ENCODE measurements at places on chromosomes 11 and 22. TPM values are rescaled to one million over a fixed set of nuclear protein-coding genes. Genes with fewer than 3 reads are reported as not detected.

- H3K36me3 ChIP-seq, result no peaks in the 10 kb centered on the region
- no peak for DNase-seq
- peak overlapping the region; percentile 96 for H3K27ac ChIP-seq
- peak overlapping the region; percentile 80 for H3K4me3 ChIP-seq
- peaks cover 7% of the 10 kb centered on the region for H3K4me1 ChIP-seq
Measured at GRCh38 chr11:18394928-18395734, 768 bp downstream of the LDHA start.

- H3K4me3 ChIP-seq, result no peak overlapping the region
- DNase-seq, result no peak
- H3K4me1 ChIP-seq, result peaks cover 6% of the 10 kb centered on the region
- H3K36me3 ChIP-seq, result no peaks in the 10 kb centered on the region
- H3K27ac ChIP-seq, result no peak overlapping the region
- H3K27me3 ChIP-seq, result no peaks in the 10 kb centered on the region
Measured at GRCh38 chr11:34344768-34345539, 12.9 kb downstream of the ABTB2 start.

DNA sequence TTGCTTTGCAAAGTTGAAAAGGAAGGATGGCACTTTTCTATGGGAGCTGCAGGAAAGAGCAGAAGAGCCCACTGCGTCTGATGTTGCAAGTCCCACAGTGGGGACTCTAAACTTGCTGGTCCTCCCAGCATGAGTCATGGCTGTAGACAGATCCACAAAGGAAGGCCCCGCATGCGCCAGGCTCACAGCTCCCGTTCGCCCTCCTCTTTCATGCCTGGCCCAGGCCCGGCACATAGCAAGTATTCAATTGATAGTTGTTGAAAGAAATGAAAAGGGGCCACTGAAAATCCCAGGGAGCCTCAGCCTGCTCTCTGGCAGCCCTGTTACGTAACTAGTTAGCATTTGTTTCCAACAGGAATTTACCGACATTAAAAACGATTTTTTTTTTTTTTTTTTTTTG is 18.9 kb downstream of the AP1B1 start:
- peaks cover 35% of the 10 kb centered on the region for H3K4me1 ChIP-seq
- DNase-seq, result no peak
- no peaks in the 10 kb centered on the region for H3K27me3 ChIP-seq
- H3K4me3 ChIP-seq, result no peak overlapping the region
- H3K27ac ChIP-seq, result peak overlapping the region; percentile 25
- H3K36me3 ChIP-seq, result peaks cover 27% of the 10 kb centered on the region

DNA sequence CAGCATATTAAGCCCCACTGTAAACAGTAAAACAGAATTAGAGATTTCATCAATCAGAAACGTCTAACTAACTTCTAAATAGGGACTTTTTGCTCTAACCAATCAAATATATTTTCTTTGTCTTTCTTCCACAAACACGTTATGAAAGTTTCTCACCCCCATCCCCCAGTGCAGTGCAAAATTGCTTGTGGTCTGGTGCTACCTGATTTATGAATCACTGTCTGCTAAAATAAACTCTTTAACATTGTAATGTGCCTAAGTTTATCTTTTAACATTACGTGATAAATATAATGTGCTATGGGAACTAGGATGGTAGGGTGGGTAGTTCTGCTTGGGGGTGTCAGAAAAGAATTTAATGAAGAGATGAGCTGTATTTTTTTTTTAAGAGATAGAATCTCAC is 47.3 kb upstream of the SLC5A1 start:
- H3K27ac ChIP-seq, result no peak overlapping the region
- no peak overlapping the region for H3K4me3 ChIP-seq
- DNase-seq, result no peak
- H3K4me1 ChIP-seq, result no peaks in the 10 kb centered on the region
- H3K27me3 ChIP-seq, result no peaks in the 10 kb centered on the region

DNA sequence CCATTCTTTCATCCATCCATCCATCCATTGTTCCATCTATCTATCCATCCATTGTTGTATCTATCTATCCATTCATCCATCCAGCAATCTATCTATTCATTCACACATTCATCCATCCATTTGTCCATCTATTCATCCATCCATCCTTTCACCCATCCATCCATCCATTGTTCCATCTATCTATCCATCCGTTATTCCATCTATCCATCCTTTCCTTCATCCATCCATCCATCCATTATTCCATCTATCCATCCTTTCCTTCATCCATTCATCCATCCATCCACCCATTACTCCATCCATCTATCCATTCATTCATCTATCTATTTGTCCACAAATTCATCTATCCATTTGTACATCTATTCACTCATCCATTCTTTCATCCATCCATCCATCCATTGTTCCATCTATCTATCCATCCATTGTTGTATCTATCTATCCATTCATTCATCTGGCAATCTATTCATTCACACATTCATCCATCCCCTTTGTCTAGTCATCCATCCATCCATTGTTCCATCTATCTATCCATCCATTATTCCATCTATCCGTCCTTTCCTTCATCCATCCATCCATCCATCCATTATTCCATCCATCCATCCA is 65.9 kb upstream of the ANO1 start:
- H3K27ac ChIP-seq, result no peak overlapping the region
- H3K27me3 ChIP-seq, result peaks cover 4% of the 10 kb centered on the region
- no peaks in the 10 kb centered on the region for H3K36me3 ChIP-seq
- H3K4me3 ChIP-seq, result no peak overlapping the region
- H3K4me1 ChIP-seq, result no peaks in the 10 kb centered on the region

DNA sequence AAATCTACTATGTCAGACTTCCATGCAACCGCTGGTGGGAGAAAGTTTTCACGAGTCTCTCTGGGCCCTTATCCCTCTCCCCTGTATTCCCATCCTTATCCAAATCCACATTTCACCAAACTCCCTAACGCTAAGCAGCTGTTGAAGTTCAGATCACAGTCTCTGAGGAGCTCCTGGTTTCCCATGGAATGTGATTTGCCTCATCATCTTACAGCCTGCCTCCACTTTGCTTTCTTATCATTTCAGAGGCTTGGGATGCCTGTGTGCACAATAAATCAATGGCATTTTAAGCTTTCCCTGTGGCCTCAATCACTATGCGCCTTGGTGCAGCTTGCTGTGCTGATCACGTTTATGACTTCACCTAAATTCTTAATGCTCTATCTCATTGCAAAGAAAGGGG is 352.4 kb upstream of the FAT3 start:
- DNase-seq, result no peak
- H3K4me1 ChIP-seq, result no peaks in the 10 kb centered on the region
- H3K4me3 ChIP-seq, result no peak overlapping the region
- H3K27me3 ChIP-seq, result no peaks in the 10 kb centered on the region

DNA sequence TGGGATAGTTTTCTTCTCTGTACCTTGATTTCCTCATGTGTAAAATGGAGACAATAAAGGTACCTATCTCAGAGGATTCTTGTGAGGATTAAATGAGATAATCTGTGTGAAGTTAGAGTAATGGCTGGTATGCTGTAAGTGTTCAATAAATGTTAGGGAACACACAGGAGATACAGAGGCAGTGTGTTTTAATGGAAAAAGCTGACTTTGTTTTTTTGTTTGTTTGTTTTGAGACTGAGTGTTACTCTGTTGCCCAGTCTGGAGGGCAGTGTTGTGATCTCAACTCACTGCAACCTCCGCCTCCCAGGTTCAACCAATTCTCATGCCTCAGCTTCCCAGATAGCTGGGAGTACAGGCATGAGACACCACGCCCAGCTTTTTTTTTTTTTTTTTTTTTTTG is 2.5 kb upstream of the ARCN1 start:
- no peaks in the 10 kb centered on the region for H3K27me3 ChIP-seq
- H3K4me3 ChIP-seq, result no peak overlapping the region
- DNase-seq, result no peak
- H3K4me1 ChIP-seq, result peaks cover 11% of the 10 kb centered on the region
- no peak overlapping the region for H3K27ac ChIP-seq
- no peaks in the 10 kb centered on the region for H3K36me3 ChIP-seq

DNA sequence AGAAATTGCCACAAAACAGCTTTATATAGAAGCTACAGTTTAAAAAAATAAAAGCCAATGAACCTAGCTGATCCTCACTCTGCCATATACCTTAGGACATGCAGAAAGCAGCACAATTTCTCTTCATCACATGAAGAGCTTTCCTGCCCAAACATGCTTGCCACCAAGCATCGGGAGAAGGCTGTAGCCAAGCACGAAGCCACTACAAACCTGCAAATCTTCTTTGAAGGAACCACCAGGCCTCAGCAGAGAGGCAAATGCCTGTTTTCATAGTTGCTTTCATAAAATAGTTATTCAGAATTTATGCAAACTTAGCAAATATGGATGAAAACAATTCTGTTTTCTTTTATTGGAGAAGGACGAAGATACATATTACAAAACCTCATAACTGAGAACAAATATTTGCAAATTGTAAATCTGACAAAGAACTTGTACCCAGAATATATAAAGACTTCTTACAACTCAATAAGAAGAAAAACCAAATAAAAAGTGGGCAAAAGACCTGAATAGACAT is 100.3 kb downstream of the RBFOX2 start:
- no peak overlapping the region for H3K27ac ChIP-seq
- H3K36me3 ChIP-seq, result no peaks in the 10 kb centered on the region
- no peaks in the 10 kb centered on the region for H3K4me1 ChIP-seq
- H3K27me3 ChIP-seq, result no peaks in the 10 kb centered on the region

DNA sequence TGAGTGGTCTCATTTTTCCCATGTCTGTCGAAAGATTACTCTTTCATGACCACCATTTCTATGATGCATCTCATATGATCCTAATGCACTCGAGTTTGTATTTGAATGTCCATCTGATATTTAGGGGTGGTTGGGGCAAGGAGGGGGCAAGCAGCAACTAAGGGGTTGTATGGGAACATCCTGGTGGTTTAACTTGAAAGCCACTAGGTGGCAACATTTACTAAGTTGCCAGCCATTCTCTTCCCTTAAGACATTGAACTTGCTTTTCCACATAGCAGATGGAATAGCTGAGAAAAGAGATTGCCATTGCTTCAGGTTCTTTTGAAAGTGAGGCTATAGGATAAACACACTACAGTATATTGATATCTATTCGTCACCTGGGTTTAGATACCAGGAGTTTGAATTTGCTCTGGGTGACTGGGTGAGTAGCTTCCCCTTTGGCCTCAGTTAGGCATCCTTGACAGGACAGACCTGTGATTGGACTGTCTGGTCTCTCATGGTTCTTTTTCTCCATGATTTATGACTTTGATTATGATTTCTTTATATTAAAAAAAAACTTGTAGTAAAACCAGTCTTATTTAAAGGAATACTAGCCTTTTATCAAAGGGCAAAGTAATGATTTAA is 32.4 kb downstream of the NF2 start:
- H3K27me3 ChIP-seq, result no peaks in the 10 kb centered on the region
- DNase-seq, result no peak
- no peak overlapping the region for H3K4me3 ChIP-seq
- H3K4me1 ChIP-seq, result peaks cover 2% of the 10 kb centered on the region
- H3K36me3 ChIP-seq, result peaks cover 25% of the 10 kb centered on the region

- H3K4me3 ChIP-seq, result no peak overlapping the region
- no peak for DNase-seq
- no peaks in the 10 kb centered on the region for H3K4me1 ChIP-seq
- H3K36me3 ChIP-seq, result no peaks in the 10 kb centered on the region
Measured at GRCh38 chr11:44399968-44400367, 90.0 kb upstream of the ALX4 start.

- peak overlapping the region; percentile 95 for H3K27ac ChIP-seq
- H3K4me1 ChIP-seq, result peaks cover 50% of the 10 kb centered on the region
- H3K36me3 ChIP-seq, result no peaks in the 10 kb centered on the region
- peak overlapping the region; percentile 76 for H3K4me3 ChIP-seq
- peak; percentile 69 for DNase-seq
Measured at GRCh38 chr11:94128291-94128745, 323 bp upstream of the PANX1 start.

DNA sequence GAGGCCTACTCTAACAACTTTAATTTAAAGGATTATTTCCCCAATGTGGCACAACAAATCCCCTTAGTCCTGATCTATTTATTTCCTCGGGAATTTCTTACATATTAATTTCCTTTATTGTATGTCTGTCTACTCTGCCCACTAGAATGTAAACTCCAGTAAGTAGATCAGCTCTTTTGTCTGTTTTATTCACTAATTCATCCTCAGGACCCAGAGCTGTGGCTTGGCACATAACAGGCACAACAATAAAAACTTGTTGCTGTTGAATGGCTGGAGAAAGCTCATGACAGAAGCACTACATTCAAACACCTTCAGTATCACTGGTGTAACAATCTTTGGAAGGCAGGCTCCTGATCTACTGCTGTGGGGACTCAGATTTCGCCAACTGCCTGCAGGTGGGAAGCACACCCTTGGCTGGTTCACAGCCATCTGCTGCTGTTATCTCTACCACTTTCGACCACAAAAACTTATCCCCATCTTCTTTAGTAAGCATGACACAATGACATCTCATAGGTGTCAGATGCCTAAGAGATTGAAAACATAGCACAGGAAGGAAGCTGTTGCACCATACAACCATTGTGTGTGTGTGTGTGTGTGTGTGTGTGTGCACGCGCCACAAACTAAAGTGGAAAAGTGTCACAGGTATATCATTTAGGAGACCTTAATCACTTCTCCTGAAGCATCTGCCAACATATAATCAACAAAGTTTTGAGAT is 11.9 kb downstream of the HIRA start:
- no peaks in the 10 kb centered on the region for H3K27me3 ChIP-seq
- H3K36me3 ChIP-seq, result no peaks in the 10 kb centered on the region
- H3K27ac ChIP-seq, result peak overlapping the region; percentile 67
- no peak overlapping the region for H3K4me3 ChIP-seq
- no peak for DNase-seq
- no peaks in the 10 kb centered on the region for H3K4me1 ChIP-seq

DNA sequence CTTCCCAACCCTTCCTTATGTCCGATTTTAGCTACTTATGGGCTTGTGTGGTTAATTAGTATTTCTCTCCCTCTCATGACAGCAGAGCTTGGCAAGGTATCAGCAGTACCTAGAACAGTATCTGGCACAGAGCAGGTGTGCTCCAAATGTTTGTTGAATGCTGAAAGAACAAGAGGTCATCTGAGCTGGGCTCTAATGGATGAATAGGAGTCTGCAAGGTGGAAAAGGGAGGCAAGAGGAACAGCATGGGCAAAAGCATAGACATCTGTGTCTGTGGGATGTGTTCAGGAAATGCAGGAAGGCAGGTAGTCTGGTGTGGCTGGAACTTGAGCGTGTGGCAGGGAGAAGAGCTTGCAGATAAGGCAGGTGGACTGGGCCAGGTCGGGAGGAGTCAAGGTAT is 19.0 kb downstream of the PRG3 start:
- H3K4me3 ChIP-seq, result no peak overlapping the region
- no peaks in the 10 kb centered on the region for H3K27me3 ChIP-seq
- no peaks in the 10 kb centered on the region for H3K36me3 ChIP-seq
- DNase-seq, result no peak
- H3K27ac ChIP-seq, result no peak overlapping the region

- H3K4me1 ChIP-seq, result no peaks in the 10 kb centered on the region
- H3K27me3 ChIP-seq, result no peaks in the 10 kb centered on the region
Measured at GRCh38 chr11:2667940-2668339, 31.9 kb downstream of the KCNQ1OT1 start.

Gene BEST1
- 4.4 TPM for polyA plus RNA-seq

Gene DSCAML1
- 1.7 TPM for polyA plus RNA-seq

Gene C11orf42
- 0.47 TPM for polyA plus RNA-seq
